Stimulated activated CD4-positive, alpha-beta T cell treated with anti-CD3 and anti-CD28 coated beads, TNF-alpha, amount 100 ng/mL, for 1 hour (primary cell): ENCODE measurements at places on chromosomes 3 and 15.

GRCh38 chr3:101011136-101011535, 17.9 kb upstream of the ABI3BP start:
- DNase-seq = no peak

- no peak for DNase-seq
Observed at GRCh38 chr15:60460931-60461330, 18.0 kb downstream of the ICE2 start.

DNA sequence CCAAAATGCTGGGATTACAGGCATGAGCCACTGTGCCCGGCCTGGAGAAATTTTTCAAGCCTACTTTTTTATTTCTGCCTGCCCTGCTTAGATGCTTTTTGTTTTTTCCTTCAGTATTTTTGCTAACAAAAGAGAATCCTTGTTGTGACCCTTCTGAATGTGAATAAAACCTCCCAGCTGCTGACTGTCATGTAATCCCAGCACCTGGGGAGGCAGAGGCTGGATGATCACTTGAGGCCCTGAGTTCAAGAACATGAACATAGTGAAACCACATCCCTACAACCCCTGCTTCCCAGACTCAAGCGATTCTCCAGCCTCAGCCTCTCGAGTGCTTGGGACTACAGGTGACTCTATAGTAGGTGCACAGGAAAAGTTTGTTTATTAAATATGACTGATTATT, 84.9 kb downstream of the SOX2 start:
- DNase-seq = no peak

- no peak for DNase-seq
Observed at GRCh38 chr3:47746264-47746663, 35.4 kb downstream of the SMARCC1 start.

DNA sequence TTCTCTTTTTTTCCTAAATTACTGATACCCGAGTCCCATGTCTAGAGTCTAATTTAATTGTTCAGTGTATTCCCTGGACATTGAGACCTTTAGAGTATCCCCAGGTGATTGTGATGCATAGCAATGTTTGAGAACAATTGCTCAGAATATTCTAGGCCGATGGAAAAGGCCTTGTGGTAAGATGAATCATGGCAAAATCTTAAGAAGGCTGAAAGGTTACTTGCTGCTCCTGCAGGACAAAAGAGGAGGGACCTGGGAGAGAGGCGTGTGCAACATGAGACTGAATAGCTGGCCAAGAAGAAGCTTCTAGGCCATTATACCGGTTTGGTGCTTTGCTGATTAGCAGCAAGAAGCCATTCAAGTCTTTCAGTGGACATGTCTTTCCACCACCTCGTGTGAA, 256.6 kb downstream of the ROBO2 start:
- DNase-seq = no peak
